Stimulated activated CD4-positive, alpha-beta T cell treated with anti-CD3 and anti-CD28 coated beads, Interleukin-4, amount 100 ng/mL, for 48 hours (primary cell): ENCODE measurements at places on chromosomes 2 and 18.

DNA sequence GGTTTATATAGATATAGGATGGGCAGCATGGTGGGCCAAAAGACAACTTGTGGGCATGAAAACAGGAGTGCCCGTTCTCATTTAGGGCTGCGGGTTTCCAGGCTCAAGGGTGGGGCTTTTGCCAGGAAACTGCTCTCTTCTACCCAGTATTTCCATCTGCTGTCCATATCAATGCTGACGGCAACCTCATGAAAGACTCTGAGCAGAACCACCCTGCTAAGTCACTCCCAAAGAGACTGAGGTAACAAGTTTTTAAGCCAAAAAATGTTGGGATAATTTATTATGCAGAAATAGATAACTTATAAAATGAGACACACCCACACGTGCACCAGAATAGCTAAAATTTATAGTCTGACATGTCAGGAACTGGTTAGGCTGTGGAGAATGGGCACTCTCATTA, 36.1 kb upstream of the MPPE1 start:
- no peak for DNase-seq

GRCh38 chr2:186130748-186131641, 355.1 kb upstream of the ZC3H15 start:
- DNase-seq, result no peak

GRCh38 chr2:161077367-161078210, 82.6 kb upstream of the TANK start:
- peak; percentile 33 for DNase-seq

DNA sequence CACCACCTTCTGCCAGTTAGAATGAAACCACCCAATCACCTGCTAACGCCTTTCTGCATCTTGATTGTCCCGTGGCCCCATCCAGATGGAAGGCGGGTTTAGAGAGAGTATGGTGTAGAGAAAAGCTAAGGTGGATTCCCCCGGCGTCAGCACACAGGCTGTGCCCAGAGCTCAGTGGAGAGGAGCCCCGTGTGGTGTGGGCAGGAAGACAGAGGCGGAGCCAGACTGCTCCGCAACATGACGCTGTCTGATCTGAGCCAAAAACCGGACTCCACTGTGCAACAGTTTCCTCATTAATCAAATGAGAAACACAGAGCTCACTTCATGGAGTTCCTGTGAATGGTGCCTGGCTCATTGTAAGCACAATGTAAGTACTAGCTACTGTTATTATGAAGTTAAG, 448.1 kb upstream of the SMIM21 start:
- DNase-seq, result no peak

- no peak for DNase-seq
Measured at GRCh38 chr2:10141736-10142639, 19.4 kb downstream of the RRM2 start.

DNA sequence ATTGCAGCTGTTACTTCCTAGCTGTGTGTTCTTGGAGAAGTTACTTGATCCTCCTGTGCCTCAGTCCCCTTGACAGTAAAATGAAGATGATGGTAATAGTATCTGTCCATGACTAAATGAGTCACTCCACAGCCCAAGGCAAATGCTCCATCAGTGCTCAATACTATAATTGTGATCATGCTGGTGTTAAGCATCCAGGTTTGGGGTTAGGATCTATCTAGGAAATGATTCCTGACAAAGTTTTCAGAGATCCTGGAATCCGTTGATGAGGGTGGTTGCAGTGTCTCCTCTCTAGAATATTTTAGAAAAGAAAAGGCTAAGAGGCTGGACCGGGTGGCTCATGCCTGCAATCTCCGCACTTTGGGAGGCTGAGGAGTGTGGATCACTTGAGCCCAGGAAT, 2.7 kb upstream of the PRELID3A start:
- DNase-seq, result no peak

DNA sequence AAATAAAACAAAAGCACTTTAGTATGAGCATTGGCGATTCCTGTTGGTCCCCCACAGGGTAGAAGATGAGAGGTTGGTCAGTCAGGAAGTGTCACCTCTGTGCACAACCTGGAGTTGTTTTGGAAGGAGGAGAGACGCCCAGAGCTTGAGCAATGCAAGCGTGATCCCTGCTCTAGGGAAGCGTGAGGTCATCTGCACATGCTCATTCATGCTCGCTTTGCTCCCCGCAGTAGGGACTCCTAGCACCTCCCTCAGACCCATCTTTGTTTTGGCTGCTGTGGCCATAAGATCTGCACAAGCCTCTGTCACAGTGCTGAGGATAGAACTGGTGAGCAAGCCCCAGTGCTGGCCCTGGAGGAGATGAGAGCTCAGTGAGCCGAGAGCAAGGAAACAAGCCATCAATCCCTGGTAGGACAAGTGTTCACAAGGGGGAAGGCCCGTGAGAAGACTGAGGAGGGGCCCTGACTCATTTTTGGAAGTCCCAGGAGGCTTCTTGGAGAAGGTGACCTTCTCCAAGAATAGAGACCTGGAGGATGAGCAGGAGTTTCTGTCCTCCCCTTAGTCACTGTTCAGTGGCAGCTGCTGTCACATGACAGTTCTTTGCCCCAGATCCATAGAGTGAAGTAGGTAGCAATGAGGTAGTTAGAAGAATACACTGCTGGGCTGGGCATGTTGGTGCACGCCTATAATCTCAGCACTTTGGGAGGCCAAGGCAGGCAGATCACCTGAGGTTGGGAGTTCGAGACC, 13.3 kb upstream of the ATP8B1 start:
- no peak for DNase-seq

DNA sequence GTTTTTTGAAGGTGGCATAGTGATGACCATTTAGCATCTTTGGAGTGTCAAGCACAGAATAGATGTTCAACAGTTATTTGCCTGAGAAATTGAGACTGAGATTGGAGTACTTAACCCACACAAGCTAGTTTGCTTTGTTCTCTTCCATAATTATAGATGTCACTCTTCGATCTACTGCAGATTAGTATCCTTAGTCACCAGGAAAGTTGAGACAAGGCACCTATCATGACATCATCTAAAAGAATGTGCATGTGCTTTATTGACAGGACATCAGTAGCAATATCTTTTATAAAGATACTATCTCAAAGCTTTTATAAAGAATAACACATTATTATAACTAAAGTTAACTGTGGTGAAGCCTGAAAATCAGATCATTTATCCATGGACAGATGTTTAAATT, 6.4 kb downstream of the VRK2 start:
- no peak for DNase-seq

DNA sequence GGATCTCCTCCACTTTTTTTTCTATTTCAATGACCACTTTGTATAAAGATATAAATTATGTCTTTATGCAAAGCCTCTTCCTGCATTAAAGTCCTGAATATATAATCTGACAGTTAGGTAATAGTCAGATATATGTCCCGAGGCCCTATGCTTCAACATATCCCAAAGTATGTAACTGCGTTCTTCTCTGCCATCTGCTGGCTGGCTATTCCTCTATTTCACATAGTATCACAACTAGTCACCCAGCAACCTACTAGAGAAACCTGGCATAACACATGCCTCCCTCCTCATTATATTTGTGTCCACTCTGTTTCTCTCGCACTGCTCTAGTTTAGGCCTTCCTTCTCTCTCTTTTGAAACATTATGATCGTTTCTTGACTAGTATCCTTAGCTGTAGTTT, 640.8 kb downstream of the DPP10 start:
- DNase-seq, result no peak

- no peak for DNase-seq
Measured at GRCh38 chr2:1870431-1870830, 126.1 kb upstream of the PXDN start.

DNA sequence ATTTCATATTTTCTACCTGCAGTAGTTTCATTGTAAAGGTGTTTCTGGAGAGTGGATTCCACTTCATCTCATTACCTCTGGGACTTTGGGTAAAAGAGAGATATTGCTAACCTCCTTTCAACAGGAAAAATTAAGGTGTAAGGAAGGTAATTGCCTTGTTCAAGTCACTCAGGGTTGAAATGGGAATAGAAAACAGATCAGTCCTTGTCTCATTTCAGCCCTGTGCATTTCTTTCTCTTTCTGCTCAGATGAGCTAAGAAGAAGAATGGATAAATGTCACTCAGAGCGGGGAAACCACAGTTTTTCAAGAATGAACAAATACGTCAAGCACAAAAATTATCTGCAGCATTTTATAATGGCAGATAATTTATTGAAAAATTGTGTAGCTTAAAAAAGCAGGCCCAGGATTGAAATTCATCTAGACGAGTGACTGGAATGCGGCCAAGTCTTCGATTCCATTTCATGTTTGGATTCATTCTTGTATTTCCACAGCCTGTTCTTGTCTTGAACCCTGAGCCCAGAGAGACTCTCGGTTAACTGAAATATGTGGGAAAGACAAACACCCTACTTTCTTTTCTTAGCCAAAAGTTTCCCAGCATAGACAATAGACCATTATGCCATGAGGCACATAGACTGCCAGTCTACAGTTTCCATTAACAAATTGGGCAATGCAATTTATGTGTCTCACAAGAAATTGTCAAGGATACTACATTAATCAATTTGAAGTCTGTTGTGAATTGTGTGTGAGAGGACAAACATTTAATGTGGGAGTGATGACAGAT, 107.9 kb downstream of the POLE4 start:
- DNase-seq, result no peak

- no peak for DNase-seq
Measured at GRCh38 chr2:161406316-161406715, 9.8 kb upstream of the TBR1 start.

DNA sequence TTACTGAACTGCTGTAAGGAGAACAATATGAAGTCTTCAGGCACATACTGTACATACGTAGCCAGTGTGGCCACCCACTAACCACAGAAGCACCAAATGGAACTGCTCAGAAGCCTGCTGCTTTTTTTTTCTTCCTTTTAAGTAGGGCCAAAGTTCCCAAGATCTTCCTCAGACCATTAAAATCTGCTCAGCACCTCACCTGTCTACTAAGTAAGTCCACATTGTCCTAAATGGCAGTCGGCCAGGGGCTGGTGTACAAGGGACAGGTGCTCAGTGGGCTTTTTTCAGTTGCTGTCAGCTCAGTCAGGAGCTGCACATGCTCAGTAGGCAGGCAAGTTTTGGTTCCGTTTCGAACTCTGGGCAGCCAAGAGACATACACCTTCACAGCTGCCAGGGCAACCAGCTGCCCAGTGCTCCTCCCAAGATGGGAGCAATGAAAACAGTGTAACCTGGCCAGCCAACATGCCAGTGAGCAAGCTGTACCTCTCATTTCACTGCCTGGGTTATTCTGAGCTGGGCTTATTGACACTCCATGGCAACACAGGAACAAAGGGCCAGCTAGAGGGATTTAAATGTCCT, 86.1 kb downstream of the ACVR1 start:
- no peak for DNase-seq

DNA sequence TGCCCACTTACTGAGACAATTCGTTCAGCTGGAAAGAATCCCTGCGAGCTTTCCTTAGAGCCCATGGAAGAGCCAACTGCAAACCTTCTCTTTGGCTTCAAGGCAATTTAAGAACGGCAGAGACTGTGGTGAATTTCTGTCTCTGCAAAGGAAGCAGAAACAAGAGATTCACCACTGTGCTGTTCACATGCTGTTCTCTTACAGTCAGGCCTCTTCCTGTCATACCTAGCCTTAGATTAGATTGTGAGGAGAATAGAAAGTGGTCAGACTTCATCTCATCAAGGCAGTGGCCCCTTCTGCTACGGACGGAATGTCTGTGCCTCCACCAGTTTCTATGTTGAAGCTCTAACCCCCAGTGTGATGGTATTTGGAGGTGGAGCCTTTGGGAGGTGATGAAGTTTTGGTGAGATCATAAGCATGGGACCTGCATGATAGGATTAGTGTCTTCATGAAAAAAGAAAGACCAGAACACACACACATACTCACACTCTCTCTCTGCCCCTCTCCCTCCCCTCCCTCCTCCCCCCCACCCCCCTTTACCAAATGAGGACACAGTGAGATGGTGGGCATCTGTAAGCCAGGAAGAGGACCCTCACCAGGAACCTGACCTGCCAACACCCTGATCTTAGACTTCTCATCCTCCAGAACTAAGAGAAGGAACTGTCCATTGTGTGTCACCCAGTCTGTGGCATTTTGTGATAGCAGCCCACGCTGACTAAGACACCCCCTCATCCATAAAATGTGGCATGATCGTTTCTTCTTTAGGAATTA, 45.6 kb upstream of the NRP2 start:
- DNase-seq, result no peak

DNA sequence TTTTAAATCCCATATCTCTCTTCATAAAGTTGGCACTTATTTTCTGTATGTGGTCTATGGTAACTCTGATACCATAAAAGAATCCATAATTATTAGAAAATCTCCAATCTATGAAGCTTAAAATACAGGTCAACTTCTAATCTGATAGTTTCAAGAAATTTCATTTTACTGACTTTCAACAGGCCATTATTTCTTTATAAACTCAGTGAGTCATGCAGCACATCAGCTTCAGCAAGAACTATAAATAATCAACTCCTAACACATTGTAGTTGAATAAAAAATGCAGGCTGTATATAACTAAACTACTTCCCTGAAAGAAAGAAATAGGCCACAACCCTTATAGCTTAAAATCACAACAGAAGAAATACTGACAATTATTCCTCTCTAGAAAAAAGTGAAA, 204.3 kb upstream of the CCDC150 start:
- no peak for DNase-seq

GRCh38 chr2:172394002-172394401, 33.4 kb upstream of the ITGA6 start:
- DNase-seq, result no peak

- no peak for DNase-seq
Measured at GRCh38 chr2:119721462-119721861, 38.3 kb upstream of the PTPN4 start.

DNA sequence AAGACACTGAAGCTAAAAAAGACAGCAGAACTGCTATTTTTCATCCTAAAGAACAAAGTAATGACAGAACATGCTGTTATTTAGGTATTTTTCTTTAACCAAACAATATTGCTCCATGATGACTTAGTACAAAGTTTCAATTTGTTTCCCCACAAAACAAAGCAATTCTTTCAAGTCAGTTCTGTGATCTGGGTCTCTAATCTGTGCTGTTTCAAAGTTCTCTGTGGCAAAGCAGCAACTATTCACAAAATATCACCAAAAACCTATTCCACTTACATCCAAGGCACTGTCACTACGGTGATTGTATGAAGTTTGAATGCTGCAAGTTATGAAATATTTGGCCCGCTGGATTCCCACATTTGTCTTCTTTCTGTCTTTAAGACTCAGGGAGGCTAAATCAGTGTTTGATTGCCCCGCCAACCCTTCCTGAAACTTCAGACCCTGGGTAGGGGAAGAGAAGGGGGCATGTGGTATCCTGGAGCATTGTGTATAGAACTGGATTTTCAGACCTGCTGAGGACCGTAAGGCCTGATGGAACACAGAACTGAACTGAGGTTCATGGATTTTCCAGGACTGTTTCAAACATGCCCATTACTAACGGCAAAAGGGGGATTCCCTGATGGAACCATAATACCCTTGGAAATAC, 13.1 kb upstream of the MFF start:
- DNase-seq, result no peak
